NCI-H187 (cell line): ENCODE measurements at places on chromosomes 5 and 9.

DNA sequence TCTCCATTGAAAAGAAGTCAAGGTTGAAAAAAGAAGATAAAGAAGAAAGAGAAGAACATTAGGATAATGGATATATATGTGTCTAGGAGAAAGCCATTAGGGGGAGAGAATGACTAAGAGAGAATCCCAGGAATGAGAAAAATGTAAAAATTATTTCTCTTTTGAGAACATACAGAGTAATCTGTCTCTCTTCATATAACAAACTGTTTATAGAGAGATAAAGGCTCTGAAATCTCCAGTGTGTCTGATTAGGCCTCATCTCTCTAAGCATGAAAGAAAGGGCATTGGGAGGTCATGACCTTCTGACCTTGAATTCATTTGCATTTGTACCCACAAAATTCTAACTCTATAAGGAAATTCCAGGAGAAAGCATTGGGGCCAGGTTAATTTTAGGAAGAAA, 3.5 kb upstream of the MPDZ start:
- no peak for DNase-seq

DNA sequence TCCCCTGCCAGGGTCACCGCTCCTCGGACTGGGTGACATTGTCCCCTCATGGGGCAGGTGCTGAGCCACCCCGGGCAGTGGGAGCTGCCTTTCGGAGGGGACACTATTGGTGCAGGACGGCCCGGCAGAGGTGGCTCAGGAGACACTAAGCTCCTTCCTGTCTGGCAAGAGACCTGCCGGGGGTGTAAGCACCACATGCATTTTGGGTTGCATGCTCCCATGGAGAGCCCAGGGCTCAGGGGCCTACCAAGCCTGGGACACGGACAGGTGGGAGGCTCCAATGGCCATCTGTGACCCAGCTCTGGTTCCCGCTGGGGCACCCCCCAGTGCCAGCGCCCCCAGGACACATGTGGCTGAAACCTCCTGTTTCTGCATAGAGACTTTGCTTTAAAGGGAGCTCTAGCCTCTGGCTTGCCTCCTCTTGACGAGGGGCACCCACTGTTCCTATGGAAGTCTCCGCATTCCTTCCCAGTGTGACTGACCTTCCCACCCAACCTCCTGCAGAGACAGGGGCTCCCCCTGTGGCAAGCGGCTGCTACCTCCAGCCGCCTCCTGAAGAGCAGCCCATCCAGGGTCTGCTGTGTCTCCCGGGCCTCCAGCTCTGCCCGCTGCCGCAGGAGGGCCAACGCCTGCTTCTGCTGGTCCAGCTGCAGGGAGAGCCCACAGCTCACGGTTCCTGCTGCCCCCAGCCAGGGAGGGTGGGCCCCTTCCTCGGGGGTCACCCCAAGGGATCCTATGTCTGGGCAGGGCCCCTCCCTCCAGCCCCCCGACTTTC, 28.1 kb downstream of the CCDC187 start:
- no peak for DNase-seq

DNA sequence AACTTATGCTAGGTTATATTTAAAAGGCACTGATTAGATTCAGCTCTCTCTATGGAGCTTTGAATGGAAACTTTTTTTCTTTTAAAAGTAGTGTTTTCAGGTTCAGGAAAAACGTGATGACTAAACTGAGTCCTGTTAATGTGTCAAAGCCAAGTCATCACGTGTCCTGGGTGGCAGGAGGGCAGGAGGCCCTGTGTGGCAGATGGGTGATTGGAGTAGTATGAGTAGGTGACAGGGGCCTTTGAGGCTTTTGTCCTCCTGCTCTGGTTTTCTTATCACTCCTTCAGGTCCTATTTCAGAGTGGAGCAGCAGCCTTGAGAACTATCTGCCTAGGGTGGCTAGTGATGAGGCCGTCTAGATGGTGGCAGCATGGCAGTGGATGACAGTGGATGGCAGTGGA, 17.7 kb upstream of the CARTPT start:
- DNase-seq: no peak

- DNase-seq: no peak
These were observed 583 bp upstream of the TJP2 start for GRCh38 chr9:69173497-69173890.

DNA sequence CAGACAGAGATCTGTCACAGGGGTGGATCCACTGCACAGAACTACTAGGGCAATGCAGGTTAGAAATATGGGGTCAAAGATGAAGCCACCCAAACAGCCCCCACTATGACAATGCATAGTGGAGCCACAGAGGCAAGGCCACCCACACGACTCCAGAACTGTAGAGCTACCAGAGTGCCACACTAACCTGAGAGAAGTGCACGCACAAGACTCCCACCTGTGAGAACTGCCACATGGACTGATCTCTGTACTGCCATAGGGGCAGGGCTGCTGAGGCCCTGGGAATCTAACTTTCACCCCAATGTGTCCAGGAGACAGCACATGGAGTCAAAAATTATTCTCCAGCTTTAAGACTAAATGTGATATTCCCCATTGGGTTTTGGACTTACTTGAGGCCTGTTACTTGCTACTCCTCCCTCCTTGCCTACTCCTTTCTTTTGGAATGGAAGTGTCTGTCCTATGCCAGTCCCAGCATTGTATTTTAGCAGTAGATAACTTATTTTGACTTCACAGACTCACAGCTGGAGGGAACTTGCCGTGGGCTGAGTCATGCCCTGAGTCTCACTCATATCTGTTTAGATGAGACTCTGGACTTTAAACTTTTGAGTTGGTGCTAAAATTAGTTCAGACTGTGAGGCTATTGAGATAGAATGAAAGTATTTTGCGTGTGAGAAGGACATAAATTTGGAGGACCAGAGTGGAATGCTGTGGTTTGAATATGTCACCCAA, 853.3 kb downstream of the MAT2B start:
- no peak for DNase-seq

- no peak for DNase-seq
These were observed 169.1 kb downstream of the YTHDC2 start for GRCh38 chr5:113682497-113683136.

DNA sequence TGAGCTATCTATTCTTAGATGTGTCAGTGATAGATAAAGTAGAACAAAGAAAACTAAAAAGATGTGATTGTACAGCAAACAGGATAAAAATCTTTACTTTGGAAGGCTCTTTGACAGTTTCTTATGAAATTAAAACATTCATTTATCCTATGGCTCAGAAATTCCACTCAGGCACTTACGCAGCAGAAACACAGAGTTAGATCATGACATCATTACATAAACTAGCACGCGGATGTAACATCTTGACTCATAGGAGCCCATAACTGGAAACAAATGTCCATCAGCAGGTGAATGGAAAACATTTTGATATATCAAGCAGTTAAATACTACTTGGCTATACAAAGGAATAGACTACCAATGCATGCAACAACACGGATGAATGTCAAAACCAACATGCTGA, 45.3 kb downstream of the ICE1 start:
- DNase-seq: no peak

GRCh38 chr5:87503004-87503403, 90.3 kb upstream of the CCNH start:
- DNase-seq: no peak

GRCh38 chr9:15142878-15143534, 164.0 kb downstream of the TTC39B start:
- no peak for DNase-seq

DNA sequence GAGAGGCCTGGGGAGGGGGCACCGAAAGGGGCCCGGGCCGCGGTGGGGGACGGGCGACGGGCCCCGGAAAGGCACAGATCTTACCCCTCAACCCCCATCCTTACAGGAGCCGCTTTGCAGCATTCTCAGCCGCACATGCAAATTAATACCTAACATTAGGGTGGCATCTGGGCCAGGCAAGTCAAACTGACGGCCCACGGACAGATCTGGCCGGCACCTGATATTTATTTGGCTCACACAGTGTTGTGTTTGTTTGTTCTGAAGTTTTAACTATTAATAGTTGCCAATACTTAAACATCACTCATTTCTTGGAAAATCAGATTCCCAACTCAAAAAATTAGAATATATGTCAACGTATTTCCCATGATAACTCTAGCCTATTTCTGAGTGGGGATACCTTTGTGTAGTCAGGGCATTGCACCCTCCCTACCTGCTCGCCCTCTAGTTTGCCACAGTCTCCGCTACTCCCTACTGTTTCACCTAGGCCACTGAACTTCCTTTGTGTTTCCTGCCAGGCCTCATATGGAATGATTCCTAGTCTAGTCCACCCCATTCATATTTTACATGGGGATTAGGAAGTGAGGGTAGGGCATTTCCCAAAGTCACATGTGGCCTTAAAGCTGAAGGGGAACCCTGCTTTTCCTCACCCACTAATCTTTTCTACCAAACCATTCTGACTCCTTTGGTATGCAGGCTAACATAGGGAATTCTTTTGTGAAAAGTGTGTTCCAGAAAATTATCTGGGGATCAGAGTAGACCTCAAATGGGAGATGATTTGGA, 71.9 kb upstream of the LARP1 start:
- no peak for DNase-seq

DNA sequence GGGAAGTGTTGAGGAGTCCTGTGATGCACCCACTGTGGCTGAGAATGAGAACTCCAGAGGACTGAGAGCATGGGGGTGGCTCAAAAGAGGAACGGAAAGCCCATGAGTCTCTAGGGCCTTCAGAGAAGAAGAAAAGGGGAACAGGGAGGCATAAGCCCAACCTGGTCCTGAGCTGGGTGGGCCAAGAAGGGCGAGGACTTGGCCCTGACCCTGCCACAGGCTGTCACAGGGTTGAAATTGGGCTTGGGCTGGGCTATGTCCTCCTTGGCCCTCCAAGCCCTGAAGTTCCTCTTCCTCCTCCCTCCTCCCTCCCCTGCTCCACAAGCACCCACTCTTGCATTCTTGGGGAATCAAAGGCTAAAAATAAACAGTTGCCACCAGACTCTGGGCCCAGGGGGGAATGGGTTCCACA, 49.3 kb upstream of the PPARGC1B start:
- DNase-seq: no peak

- DNase-seq: no peak
These were observed 218.2 kb downstream of the GNA14 start for GRCh38 chr9:77429928-77430327.

GRCh38 chr5:5838493-5838892, 416.0 kb downstream of the ICE1 start:
- DNase-seq: no peak

GRCh38 chr5:127804886-127805426, 101.8 kb downstream of the CCDC192 start:
- DNase-seq: no peak

DNA sequence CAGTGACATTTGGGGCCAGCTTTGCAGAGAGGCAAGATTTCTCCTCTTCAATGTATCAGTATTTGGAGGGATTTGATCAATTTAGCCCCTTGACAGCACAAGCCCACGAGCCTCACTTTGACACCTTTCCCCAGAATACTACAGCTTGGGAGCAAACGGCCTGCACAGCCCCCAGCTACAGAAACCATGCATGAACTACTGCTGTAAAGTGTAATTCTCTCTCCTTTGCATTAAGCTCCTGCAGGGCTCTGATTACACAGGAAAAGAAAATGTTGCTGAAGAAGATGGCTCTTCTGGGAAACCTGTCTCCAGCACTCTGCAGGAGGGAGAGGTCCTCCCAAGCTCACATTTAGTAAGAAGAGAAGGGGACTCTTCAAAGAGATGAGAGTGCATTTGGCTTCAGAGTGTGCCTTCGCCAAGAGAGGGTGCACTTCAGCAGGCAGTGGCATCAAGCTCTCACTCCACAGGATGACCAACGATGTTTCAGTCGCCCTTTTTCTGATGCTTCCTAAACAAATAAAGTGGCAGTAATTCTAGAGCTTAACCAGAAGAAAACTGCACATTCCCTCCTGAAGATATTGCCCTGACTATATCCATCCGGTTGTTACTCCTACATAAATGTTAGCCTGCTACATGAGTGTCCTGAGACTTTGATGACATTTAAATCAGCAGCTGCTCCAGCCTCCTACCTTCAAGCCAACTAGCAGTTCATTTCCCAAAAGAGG, 272.2 kb downstream of the AUH start:
- peak; percentile 24 for DNase-seq

DNA sequence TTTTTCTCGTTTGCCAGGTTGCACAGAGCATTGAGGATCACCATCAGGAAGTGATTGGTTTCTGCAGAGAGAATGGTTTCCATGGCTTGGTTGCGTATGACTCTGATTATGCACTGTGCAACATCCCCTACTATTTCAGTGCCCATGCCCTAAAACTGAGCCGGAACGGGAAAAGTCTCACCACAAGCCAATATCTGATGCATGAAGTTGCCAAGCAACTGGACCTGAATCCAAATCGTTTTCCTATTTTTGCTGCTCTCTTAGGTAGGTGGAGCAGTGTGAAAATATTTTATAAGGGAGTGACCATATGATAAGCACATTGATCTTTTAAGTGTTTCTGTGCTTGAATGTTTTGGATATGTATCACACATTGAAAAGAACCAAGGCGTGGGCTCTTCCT, 17.7 kb upstream of the FAM120AOS start:
- DNase-seq: no peak

DNA sequence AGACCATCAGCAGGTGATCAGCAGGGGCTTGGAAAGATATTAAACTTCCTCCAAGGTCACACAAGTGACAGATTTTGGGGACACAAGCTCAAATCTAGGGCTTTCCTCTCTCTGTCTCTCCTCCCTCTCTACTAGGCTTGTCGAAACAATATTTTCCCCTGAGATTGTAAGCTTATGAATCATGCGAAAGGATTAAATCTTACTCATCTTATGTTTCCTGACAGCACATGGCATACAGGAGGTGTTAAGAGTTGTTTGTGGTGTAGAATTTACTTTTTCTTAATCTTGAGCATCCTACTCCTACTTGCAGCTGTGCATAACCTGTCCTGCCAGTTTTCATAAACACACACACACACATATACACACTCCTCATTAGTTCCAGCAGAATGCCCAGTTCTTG, 186.3 kb downstream of the MARCHF11 start:
- no peak for DNase-seq

DNA sequence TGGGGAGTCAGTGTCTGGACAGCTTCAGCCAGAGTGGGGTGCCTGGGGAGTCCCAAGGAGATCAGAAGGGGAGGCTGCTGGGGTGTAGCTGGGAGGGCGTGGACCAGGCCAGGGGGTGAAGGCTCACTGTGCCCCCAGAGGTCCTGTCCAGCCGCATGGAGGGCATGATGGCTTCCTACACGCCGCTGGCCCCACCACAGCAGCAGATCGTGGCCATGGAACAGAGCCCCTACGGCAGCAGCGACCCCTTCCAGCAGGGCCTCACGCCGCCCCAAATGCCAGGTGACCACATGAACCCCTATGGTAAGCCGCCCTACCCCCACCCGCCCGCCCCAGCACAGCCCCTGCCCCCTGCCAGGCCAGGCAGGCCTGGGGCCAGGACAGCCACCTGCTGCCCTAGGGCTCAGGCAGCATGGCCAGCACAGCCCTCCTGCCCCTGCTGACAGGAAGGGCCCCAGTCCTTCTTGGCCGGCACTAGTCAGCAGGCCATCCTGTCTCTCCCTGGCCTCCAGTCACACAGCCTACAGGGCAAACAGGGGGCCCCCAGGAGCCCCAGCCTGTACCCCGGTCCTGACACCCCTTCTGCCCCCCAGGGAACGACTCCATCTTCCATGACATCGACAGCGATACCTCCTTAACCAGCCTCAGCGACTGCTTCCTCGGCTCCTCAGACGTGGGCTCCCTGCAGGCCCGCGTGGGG, 82.1 kb downstream of the LMX1B start:
- no peak for DNase-seq

DNA sequence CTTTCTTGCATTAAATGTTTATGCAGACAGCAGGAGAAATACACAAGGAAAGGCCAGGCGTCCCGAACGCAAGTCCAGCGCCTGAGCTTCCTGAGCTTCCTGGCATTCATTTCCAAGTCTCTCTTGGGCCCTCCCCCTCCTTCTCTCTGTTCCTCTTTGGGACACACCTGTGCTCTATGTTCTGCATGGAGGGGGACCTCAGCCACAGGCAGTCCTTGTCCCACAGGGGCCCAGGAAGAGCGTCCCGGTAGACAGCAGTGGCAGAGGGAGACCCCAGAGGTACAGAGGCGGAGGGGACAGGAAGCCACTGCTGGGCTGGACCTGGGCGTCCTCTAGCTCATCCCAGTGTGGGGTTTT, 221.3 kb downstream of the C9orf50 start:
- no peak for DNase-seq
